HFFc6 (cell line): ENCODE measurements at places on chromosomes 1 and 21. TPM values are rescaled to one million over a fixed set of nuclear protein-coding genes. Genes with fewer than 3 reads are reported as not detected.
A peak's percentile ranks its signal among the peaks of the same experiment; 100 is the strongest.

GRCh38 chr1:48761411-48761810 lies 15.3 kb downstream of the BEND5 start:
- DNase-seq = no peak

Gene EDARADD
- total RNA-seq = 0.22 TPM in 1 of 3 replicates, not detected in the others

DNA sequence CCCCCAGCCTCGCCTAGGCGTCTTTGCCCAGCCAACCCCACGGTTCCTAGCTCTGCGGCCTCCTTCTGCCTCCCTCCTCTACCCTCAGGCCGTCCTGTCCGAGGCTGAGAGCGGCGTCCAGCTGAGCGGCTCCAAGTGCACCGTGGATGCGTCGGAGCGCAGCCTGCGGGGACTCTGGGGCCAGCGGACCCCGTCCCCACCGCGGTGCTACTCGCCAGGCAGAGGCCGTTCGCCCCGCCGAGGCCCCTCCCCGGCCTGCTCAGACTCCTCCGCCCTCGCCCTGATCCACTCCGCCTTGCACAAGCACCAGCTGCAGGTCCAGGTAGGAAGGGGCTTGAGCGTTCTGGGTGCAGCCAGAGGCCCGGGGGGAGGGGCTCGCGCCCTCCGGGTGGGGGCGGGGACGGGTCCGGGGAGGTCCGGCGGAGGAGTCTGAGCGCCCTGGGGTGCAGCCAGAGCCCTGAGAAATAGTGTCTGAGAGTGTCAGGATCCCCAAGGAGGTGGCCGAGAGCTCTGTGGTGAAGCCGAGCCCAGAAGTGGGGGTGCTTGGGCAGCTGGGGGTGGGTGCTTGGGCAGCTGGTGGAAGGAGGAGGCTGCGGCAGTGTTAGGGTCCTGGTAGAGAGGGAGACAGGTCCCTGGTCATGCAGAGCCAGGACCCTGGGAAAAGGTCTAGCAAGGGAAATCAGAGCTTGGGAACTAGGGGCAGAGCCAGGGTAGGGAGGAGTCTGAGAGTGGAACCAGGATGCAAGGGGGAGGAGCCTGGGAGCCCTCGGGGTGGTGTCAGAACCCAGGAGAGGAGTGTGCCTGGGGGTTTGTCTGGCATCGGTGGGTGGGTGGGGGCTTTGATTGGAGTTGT lies 3.2 kb upstream of the NBPF3 start:
- DNase-seq = no peak

GRCh38 chr1:110596312-110596711 lies 9.8 kb downstream of the KCNA2 start:
- DNase-seq = no peak

DNA sequence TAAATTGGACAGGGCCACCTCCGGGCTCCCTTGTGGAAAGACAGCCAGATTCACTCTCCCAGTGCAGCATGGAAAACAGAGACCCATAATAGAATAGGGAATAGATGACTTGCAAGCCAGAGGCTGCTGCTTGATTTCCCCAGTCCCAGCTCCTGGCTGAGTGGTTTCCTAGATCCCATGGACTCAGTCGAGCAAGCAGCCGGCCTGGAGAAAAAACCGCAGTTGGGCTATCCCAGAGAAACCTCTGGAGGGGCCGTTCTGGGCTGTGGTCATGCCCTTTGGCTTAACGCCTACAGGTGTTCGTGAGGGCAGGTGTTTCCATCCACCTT lies 61.7 kb downstream of the ELK4 start:
- DNase-seq = no peak

- no peak for DNase-seq
Observed at GRCh38 chr1:235287208-235287882, 40.6 kb downstream of the ARID4B start.

DNA sequence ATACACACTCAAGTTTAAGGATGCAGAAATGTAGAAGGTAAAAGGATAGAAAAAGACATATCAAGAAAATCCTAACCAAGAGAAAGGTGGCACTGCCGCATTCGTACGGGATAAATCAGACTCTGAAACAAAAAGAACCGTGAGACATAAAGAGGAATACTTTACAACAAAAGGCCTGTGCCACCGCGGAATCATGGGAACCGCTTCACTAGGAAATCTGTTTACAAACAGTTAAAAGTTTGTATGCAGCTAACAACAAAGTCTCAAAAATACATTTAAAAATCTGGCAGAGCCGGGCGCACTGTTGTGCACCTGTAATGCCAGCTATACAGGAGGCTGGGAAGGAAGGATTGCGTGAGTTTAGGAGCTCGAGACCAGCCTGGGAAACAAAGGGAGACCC lies 8.1 kb downstream of the WRAP73 start:
- no peak for DNase-seq

DNA sequence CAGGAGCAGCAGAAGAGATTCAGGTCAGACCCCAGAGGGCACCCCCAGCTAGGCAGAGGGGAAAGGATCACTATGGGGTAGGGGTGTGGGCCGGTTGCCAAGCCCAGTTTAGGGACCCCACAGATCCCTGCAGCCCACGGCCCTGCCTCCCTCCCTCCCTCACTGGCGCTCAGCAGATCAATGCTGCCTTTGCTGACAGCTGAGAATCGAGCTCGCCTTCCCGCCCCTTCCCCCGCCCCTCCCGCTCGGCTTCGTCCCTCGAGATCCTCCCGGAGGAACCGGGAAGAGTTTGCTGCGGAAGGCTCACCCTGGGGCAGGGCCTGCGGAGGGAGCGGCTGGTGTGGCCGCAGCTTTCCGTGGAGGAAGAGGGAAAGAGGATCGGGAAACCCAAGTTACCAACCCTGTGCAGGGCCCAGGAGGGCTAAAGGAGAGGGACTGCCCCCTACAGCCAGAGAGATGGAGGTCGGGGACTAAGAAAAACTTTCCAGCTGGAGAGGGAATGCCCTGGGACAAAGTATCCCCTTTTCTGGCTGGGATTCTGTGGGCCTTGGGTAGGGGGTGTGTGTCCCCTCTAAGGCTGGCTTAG lies 1.1 kb upstream of the KCNQ4 start:
- no peak for DNase-seq

DNA sequence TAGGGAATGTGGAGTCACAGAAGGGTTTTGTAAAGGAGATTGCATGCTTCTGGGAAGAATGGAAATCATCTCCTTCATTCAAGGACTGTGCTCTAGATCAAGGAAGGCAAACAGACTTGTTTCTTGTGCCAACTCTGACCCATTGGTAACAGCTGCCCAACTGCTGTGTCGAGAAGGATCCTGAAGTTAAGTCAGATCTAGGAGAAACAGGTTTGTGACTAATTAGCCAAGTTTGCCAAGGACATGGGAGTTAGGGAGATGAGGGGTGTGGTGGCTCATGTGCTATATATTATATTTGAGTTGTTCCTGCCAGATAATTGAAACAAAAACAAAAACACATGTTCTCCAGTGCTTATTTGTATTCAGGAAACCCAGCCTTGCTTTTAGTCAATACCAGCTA lies 251.2 kb upstream of the USP24 start:
- DNase-seq = no peak

DNA sequence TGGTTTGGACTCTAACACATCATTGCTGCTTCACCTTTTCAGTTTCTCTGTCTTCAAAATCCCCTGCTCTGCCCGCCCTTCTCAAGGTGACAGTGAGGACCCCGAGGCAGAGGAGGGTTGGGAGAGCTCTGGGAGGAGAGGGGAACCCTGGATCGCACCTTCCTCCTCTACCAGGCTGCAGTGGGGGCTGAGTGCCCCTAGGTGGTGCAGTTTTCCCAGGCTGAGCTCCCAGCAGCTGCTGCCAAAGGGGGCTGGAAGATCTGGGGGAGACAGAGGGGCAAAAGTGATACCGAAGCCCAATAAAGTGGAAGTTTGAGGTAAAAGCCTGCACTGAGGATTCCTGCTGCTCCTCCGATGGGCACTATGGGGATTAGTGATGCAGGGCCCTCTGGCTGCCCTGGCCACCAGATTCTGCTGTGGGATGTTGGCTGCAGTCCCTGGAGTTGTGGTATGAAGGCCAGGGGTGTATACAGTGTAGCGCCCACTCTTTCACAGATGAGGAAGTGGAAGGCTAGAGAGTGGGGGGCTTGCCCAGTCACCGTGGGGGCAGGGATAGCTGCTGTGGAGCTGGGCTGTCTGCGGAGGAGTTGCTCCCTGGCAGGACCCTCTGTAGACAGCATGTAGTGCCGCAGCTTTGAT lies 40.7 kb upstream of the SCMH1 start:
- no peak for DNase-seq

DNA sequence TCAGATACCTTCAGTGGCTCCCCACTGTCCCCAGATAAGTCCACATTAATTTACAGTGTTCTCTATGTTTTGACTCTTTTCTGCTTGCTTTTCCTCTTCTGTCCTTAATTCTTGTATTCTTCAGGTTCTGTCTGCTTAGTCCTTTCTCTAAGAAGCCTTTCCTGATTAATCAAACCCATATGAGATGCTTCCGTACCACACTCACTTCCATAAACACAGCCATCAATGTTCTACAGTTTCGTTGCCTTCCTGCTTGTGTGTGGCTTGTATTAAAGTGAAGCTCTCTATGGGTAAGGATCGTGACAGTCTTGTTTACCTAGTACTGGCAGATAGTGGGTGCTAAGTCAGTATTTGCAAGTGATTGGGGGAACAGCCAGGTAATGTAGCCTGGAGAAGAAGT lies 75.9 kb downstream of the PRDM2 start:
- DNase-seq = no peak

GRCh38 chr1:47585141-47585902 lies 147.5 kb downstream of the FOXD2 start:
- DNase-seq = no peak

Gene OR2T8
- total RNA-seq = not detected in 3 replicates

Gene TTC39A
- 0.13 to 0.52 TPM in 2 of 3 replicates, not detected in the other for total RNA-seq

GRCh38 chr1:234961456-234962339 lies 166.9 kb downstream of the TOMM20 start:
- DNase-seq = peak; percentile 81

GRCh38 chr1:219549215-219549614 lies 63.7 kb downstream of the ZC3H11B start:
- no peak for DNase-seq

Gene PCAT6
- total RNA-seq = 1.8 to 3.2 TPM (median 3.1 TPM) in 3 replicates

- no peak for DNase-seq
Observed at GRCh38 chr1:183598386-183598785, 8.1 kb upstream of the NCF2 start.

DNA sequence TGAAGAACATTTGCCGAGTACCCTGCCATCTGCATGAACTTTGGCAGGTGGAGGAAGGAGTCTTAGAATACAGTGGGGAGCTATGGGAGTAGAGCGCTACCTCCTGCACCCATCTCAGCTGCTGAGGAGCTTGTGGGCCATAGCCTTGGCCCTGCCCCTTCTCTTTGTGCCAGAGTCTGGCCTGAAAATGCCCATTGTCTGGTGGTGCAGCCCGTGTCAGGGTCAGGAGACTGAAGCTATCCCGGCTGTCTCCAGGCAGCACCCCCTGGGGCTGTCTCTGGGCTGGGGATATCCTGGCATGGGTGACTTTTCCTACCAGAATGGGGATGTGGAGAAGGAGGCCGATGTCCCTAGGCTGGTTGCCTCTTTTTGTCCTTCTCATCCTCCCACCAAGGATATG lies 7.3 kb downstream of the IPO13 start:
- no peak for DNase-seq

GRCh38 chr1:101781201-101781831 lies 215.4 kb downstream of the OLFM3 start:
- no peak for DNase-seq

Gene MANEAL
- total RNA-seq = 9.6 to 10.2 TPM (median 9.8 TPM) in 3 replicates

Gene SAMD11
- 18.0 to 29.3 TPM (median 28.3 TPM) in 3 replicates for total RNA-seq

- DNase-seq = no peak
Observed at GRCh38 chr1:5970610-5971273, 21.5 kb downstream of the NPHP4 start.

DNA sequence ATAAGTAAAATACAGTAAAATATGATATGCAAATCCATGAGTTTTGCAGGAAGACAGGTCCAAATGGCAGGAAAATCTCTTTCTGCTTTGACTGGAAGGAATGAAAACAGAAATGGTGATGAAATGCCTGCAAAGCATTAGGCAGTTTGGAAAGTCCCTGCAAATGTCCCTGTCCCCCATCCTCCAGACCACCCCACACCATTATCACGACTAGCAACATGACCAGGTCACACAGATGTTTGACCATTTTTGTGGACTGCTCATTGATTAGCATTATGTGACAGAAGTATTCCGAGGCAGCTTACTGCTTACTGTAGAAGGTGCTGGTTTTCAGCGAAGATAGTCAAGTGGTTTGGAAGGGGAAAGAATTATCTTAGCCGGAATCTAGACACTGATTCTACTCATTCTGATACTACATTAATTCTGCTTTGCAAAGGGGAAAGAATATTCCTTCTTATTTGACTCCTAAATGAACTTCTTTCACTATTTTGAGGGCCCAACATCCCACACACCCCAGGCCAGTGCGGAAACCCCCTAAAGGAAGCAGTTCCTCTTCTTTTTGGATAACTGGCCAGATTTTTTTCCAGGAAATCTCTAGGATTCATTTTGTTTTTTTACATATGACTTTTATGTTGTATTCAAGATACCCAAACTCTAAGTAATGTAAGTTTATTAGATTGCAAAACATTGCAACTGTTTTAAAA lies 9.5 kb upstream of the CR2 start:
- DNase-seq = no peak

Gene ENAH
- total RNA-seq = 132 to 162 TPM (median 133 TPM) in 3 replicates

DNA sequence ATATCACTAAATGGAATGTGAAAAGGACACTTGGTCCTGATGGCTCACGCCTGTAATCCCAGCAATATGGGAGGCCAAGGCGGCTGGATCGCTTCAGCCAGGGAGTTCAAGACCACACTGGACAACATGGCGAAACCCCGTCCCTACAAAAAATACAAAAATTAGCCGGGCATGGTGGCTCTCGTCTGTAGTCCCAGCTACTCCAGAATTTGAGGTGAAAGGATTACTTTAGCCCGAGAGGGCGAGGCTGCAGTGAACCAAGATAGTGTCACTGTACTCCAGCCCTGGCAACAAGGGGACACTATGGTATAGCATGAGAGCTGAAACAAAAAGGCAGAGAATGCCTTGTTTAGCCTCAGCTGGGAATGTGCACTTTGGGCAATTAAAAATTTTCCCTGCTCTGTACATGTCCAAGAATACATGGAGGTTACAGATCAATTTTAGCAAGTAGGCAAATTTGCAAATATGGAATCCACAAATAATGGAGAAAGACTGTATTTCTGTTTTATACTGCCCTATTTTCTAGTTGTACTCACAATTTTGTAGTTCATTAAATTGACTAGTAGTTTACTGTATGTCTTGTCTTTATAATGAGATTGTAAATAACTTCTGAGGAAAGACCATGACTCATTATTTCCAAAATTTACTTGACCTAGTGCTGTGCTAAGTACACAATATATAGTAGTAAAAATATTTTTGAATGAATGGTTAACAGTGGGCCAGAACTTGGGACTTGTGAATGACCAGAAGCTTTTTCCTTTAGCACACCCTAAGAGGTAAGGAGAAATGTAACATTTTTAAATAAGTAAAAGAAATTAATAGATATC lies 2.0 kb upstream of the ANGEL2 start:
- DNase-seq = no peak

Gene STIL
- total RNA-seq = 8.4 to 15.4 TPM (median 11.9 TPM) in 3 replicates

Gene GUCA2A
- total RNA-seq = not detected in 2 replicates

- peak; percentile 28 for DNase-seq
Observed at GRCh38 chr1:245997471-245998258, 509.4 kb downstream of the SMYD3 start.

DNA sequence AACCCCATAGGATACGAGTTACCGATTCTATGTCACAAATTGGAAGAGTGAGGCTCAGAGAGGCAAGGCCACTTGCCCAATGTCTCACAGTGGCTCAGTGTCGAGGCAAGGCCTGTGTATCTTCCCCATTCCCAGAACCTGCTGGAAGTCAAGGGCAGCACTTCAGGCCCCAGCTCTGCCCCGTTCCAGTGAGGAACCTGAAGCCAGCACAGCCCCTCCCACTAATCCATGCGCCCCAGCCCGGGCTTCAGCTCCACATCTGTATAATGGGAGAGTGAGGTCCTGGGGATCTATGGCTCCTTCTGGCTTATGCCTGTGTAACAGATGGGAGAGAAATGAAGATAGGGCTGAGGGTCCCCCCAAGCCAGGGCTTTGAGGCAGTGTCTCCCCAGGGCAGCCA lies 56.3 kb downstream of the CASZ1 start:
- no peak for DNase-seq
